ENCODE measurements at places on chromosomes 5 and 9.

- DNase-seq = no peak
- H3K27me3 ChIP-seq = no peaks in the 10 kb centered on the region
- H3K36me3 ChIP-seq = peaks cover 3% of the 10 kb centered on the region
- no peaks in the 10 kb centered on the region for H3K4me1 ChIP-seq
Observed at GRCh38 chr5:27129926-27130325, 91.5 kb upstream of the CDH9 start.

GRCh38 chr5:446883-447263 is 3.9 kb downstream of the EXOC3 start:
- DNase-seq = no peak
- peak overlapping the region; percentile 38 for H3K27ac ChIP-seq
- H3K4me3 ChIP-seq = no peak overlapping the region
- H3K36me3 ChIP-seq = peaks cover 65% of the 10 kb centered on the region
- H3K4me1 ChIP-seq = peaks cover 38% of the 10 kb centered on the region

DNA sequence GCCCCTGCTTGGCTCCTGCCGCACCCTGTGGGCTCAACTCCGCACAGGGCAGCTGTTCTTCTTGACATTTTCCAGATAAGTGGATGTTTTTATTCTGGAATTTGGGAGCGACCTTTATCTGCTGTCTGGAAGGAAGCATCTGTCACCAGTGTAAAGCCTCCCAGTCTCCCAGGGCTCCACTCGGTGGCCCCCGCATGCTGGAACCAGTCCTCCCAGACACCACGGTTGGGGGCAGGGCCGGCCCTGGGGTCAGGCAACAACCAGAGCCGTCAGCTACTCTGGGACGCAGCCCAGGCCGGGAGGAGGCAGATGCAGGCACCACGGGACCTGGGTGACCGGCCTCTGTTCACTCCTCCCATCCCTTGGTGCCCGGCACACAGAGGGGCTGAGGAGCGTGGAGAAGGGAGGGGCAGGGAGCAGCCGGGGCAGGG is 92.8 kb upstream of the ADAMTS2 start:
- H3K27ac ChIP-seq = no peak overlapping the region
- H3K36me3 ChIP-seq = no peaks in the 10 kb centered on the region
- peaks cover 27% of the 10 kb centered on the region for H3K27me3 ChIP-seq
- H3K4me1 ChIP-seq = no peaks in the 10 kb centered on the region
- H3K4me3 ChIP-seq = no peak overlapping the region

DNA sequence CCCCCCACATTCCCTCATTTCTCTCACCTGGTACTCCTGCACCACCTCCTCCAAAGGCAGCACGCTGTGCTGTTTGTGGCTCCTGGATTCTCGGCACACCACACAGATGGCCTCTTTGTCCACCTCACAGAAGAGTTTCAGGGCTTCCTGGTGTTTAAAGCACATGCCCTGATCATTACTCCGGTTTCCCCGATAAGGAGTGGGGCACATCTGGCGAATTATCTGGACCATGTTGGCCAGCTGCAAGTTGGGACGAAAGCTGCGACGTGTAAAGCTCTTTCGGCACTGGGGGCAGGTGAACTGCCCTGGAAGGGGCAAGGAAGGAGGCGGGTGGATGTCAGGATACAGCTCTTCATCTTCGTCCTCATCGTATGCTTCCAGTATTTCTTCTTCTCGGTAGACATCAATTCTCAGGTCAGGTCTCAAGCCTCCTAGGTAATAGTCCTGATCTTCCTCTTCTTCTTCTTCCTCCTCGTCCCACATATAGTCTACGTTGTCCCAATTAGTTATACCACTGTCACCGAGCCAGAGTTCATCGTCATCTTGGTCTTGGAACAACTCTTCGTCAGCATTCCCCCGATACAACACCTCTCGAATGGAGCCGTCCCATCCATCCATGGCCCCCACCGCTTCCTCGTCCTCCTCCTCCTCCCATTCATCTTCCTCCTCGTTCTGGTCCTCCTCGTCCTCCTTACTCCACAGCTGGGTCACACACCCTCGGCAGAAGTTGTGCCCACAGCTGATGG is 796 bp downstream of the TRIM52 start:
- H3K36me3 ChIP-seq = peaks cover 43% of the 10 kb centered on the region
- peak overlapping the region; percentile 98 for H3K27ac ChIP-seq
- H3K4me3 ChIP-seq = peak overlapping the region; percentile 97
- no peaks in the 10 kb centered on the region for H3K27me3 ChIP-seq
- peaks cover 53% of the 10 kb centered on the region for H3K4me1 ChIP-seq

DNA sequence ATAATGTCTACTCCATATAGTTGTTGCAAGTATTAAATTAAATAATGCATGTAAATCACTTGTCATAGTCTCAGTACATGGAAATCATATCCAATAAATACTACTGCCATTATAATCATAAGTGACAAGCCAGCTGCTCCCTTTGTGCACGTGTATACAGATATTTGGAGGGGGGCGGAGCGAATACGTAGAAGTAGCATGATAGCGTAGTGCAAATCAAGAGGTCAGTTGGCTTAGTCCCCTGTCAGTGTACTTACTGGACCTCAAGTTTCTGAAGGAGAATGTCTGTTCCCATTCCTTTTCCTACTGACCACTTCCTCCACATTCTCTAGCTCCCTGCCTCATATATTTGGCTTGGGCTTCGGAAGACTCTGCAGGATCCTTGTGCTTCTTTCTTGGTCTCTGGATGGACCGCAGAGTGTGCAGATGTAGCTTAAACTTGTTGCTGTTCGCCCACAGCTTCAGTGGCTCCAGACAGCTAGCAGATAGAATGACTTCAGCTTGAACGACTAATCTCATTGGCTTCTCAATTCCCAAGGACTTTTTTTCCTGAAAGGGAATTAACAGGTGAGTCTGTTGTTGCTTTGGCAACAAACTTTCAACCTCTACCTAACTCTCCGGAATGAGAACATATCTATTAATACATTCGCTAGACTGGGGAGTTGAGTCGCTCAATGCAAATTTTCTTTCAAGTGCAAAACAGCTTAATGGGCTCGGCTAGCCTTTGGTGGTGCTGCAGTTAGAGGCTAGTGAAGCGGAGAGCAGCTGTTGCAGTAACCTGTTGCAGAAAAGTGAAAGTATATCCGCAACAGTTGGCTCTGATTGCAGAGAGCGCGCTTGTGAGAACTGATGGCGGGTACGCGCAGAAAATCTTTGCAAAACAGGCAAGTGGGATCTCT is at the start of gene PCDHB1:
Gene PCDHB1 (plus strand): TSS at position 753 of the 899 bp plus-strand sequence. CDS start 97 bp downstream, at position 850.
- H3K36me3 ChIP-seq = peaks cover 3% of the 10 kb centered on the region
- no peaks in the 10 kb centered on the region for H3K4me1 ChIP-seq
- DNase-seq = no peak
- peak within 1 kb of the TSS; percentile 52 for H3K4me3 ChIP-seq
- H3K27ac ChIP-seq = no peak within 1 kb of the TSS

- no peaks in the 10 kb centered on the region for H3K4me1 ChIP-seq
- H3K27me3 ChIP-seq = peaks cover 8% of the 10 kb centered on the region
- H3K36me3 ChIP-seq = no peaks in the 10 kb centered on the region
- H3K27ac ChIP-seq = no peak overlapping the region
Observed at GRCh38 chr9:3008091-3008490, 164.2 kb upstream of the PUM3 start.

- no peak overlapping the region for H3K27ac ChIP-seq
- H3K4me1 ChIP-seq = peaks cover 8% of the 10 kb centered on the region
- H3K36me3 ChIP-seq = no peaks in the 10 kb centered on the region
- H3K4me3 ChIP-seq = no peak overlapping the region
- no peak for DNase-seq
Observed at GRCh38 chr5:132808866-132809265, 4.2 kb upstream of the SOWAHA start.

GRCh38 chr5:94545870-94546625 is 72.4 kb downstream of the KIAA0825 start:
- peaks cover 12% of the 10 kb centered on the region for H3K4me1 ChIP-seq
- DNase-seq = no peak
- no peak overlapping the region for H3K27ac ChIP-seq
- no peaks in the 10 kb centered on the region for H3K36me3 ChIP-seq
- H3K4me3 ChIP-seq = no peak overlapping the region
- H3K27me3 ChIP-seq = no peaks in the 10 kb centered on the region

DNA sequence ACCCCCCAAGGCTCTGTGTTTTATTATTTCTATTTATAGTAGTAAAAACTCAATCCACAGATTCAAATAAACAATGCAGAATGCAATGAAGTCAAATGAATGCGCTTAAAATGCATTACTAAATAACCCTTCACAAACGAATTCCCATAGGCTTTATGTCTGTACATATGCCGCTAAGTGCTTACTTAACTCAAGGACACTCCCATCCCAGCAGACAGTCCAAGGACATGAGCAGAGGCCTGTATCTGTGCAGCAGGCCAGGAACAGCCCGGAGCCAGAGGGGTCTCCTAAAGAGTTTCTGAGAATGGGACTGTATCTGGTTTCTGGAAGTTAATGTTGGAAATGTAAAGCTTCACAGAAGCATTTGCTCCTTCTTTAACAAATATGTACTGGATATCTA is 59.8 kb downstream of the MARCHF11 start:
- H3K27ac ChIP-seq = no peak overlapping the region
- no peak overlapping the region for H3K4me3 ChIP-seq
- H3K27me3 ChIP-seq = no peaks in the 10 kb centered on the region
- no peaks in the 10 kb centered on the region for H3K4me1 ChIP-seq
